ENCODE measurements at places on chromosomes 3 and 15.

- no peak for DNase-seq
Measured at GRCh38 chr3:115588201-115589115, 34.9 kb upstream of the GAP43 start.

- DNase-seq, result no peak
Measured at GRCh38 chr3:9497821-9498565, 55.6 kb downstream of the LHFPL4 start.

DNA sequence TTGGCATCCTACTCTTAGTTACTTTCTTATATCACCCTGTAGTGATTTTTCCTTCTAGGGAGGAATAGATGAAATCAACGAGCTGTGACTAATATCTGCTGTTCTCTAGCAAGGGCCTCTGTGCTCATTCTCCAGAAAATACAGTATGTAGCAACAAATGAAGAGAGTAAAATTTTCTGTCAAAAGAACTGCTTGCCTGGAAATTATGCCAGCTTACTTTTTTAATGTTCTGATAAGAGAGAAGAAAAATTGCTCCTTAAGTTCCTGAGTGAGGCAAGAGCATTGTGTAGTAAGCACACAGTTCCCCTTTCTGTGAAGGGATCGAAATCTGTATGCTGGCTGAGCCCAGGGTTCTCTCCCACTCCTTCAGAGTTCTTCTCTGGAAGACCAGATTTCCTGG, 51.4 kb upstream of the GK5 start:
- DNase-seq, result peak; percentile 25

- DNase-seq, result no peak
Measured at GRCh38 chr3:13500133-13500885, 20.2 kb downstream of the HDAC11 start.

DNA sequence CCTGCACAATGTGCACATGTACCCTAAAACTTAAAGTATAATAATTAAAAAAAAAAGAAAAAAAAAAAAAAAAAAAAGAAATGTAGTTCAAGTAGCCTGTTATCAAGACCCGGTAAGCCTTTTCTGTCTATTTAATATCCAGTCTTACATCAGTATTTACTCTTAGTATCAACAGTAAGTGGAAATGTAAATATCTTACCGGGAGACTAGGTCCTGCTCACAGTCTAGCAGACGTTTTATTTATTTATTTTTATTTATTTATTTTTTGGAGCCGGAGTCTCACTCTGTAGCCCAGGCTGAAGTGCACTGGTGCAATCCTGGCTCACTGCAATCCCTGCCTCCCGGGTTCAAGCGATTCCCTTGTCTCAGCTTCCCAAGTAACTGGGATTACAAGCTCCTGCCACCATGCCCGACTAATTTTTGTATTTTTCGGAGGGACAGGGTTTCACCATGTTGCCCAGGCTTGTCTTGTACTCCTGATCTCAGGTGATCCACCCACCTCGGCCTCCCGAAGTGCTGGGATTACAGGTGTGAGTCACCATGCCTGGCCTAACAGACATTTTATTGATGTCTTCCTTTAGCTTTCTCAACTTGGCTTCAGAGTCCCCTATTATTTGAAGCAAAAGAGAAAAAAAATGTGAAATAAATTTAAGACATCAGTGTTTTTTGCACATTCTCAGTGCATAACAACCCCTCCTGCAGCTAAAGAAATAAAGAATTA, 19.9 kb downstream of the C2CD4B start:
- DNase-seq, result no peak

DNA sequence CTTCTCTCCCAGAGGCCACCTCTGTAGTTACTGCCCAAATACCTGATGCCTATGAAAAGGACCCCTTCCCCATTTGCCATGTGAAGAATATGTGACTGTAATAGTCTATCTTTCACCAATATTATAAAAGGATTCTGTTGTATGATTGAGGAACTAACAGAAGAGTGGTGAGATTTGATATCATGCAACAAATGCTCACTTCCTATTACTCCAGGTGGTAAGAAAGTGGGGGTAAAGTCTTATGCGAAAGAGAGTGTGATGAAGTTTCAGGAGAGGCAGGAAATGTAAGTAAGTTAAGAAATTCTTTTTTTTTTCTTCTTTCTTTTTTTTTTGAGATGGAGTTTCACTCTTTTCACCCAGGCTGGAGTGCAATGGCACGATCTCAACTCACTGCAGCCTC, 24.4 kb upstream of the RAP2B start:
- no peak for DNase-seq

- DNase-seq, result peak; percentile 33
Measured at GRCh38 chr15:80404761-80405553, 775 bp downstream of the ARNT2 start.

DNA sequence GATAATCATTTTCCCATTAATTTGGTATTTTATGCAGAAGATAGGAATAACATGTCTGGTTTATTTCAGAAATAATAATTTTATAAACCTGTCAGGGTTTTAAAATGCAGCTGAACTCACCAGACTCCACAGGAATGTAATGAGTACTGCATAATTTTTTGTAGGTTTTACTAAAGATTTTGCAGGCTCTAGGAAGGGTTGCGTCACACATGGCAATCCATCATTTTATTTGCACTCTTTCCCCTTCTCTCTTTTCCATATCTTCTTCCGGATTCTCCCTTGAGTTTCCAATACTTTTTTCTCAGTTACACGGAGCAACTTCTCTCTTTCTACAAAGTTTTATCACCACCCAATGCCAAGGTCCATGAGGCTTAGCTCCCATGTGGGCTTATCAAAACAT, 234.7 kb downstream of the NFKBIZ start:
- no peak for DNase-seq

- no peak for DNase-seq
Measured at GRCh38 chr3:196192036-196192523, 19.1 kb downstream of the ZDHHC19 start.

DNA sequence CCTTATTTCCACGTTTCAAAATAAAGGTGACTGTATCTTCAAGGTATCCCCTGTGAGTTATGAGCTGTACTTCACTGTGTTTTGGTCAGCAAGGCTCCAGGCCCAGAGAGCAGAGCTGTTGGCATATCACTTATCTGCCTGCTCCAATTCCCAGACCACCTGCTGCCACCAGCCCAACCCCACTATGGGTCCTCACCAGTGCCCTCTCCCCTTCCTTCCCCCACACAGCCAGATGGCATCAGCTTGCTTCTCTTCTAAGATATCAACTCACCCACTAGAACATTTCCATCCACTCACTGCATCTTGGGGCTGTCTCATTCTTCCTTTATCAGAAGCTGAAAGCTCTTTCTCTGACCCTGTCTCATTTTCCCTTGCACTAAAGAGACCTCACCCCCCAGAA, 136.9 kb upstream of the EIF1B start:
- no peak for DNase-seq

- no peak for DNase-seq
Measured at GRCh38 chr3:58994746-58995330, 55.0 kb downstream of the CFAP20DC start.

DNA sequence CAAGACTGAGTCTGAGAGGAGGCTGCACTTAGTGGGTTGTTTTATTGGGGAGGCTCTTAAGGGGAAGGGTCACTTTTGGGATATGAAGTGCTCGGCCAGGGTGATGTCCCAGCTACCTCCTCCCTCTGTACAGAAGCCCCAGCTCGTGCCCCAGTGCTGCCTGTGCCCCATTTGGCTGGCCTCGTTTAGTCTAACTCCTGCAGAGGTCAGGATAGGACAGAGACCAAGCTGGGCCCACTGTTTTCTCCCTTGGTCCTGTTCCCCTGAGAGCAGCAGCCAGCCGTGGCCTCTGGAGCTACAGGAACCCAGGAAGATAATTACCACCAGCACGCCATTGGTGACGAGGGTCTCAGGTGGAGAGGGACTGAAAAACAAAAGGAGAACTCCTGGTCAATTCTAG, 18.5 kb downstream of the PLA2G4E start:
- no peak for DNase-seq

DNA sequence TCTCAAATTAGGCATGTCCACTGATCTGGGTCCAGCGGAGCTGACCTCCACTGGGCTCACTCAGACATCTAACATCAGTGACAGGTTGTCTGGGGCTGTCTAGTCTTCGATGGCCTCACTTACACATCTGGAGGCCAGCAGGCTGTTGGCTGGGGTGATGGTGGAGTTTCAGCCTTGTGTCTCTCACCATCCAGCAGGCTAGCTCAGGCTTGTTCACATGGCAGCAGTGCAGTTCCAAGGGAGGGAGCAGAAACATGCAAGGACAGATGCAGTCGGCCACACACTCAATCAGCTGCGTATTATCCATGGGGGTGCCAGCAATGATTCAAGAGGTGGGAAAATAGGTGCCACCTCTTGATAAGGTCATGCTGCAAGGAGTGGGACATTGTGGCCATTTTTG, 292.5 kb downstream of the SHQ1 start:
- DNase-seq, result no peak

DNA sequence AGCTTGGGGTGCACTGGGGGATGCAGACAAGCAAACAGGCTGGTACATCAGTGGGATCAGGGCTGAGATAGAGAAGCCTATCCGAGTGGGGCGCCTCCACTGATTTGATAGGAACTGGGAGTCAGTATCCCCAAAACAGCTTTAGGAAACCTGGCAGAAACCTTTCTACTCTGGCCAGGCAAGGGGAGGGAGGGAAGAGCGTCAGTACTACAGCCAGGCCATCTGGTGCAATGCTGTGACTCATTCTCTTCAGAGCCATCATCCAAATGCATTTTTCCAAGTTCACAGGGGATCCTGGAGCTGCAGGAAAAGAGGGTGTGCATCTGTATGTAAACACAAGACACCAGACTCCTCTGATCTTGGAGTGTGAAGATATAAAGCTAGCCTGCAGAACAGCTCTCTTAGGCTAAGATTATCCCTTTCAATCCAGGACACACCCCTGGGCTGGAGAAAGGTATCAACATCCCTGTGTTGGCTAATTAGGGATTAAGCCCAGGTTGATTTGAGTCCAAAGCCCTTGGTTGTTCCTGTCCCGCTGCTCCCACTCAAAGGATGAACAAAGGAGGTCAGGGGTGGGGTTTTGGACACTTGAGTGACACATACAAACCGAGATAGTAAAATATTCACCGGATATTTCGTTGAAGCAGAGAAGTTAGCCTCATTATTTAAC, 9.3 kb downstream of the GALNT15 start:
- DNase-seq, result peak; percentile 31

- no peak for DNase-seq
Measured at GRCh38 chr15:29270169-29270955, 740 bp upstream of the NSMCE3 start.

GRCh38 chr3:57746156-57747010, 9.7 kb upstream of the SLMAP start:
- DNase-seq, result no peak

- DNase-seq, result no peak
Measured at GRCh38 chr3:196634224-196634623, 5.3 kb upstream of the NRROS start.

- DNase-seq, result no peak
Measured at GRCh38 chr15:37370941-37371340, 270.6 kb upstream of the MEIS2 start.

GRCh38 chr3:154120961-154121700, at the start of gene ARHGEF26:
Gene ARHGEF26 (plus strand): TSS chr3:154121390. CDS start chr3:154121993, 603 bp downstream.
- DNase-seq, result peak; percentile 87

GRCh38 chr3:147615035-147615434, 205.9 kb downstream of the ZIC1 start:
- no peak for DNase-seq
